GF-D8 (cell line): ENCODE measurements at places on chromosomes 5 and 9.

DNA sequence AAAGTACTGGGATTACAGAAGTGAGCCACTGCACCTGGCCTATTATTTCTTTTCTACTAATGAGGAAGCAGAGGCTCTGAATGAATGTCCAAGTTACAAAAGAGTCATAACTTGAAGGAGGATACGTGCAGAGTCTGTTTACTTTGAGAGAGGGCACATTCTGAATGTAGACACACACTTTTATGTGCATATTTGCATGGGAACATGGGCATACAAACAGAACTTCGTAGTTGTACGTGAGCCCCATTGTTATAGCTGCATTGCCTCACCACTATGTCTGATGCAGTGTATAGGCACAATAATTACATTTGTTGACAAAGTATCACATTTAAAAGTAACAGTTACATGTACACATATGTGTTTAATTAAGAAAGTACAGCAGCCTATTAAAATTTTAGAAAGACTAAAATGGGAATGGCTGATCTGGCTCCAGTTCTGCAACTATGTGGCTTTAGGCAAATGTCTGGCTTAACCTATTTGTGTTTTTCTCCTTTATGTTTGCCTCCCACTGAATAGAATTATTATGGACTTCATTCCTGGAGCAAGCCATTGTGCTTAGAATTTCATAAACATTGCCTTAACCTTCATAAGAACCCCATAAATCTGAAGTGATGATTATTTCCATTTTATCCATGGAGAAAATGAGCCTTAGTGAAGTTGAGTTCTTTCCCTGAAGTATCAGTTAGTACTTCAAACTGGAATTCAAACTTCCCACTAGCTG lies 3.0 kb upstream of the DPYSL3 start:
- DNase-seq = no peak

GRCh38 chr5:170270293-170271069 lies 27.1 kb downstream of the LCP2 start:
- no peak for DNase-seq

- no peak for DNase-seq
These were observed 68.7 kb downstream of the PKD2L2 start for GRCh38 chr5:137957948-137958347.

GRCh38 chr9:758146-758545 lies 83.4 kb upstream of the DMRT1 start:
- DNase-seq = no peak

GRCh38 chr9:136093346-136093986 lies 1.6 kb downstream of the NACC2 start:
- no peak for DNase-seq
